Activated CD8-positive, alpha-beta T cell treated with anti-CD3 and anti-CD28 coated beads, Interleukin-2, amount 10 ng/mL, durations not matched to agents 7 days and 5 days (primary cell): ENCODE measurements at places on chromosomes 2 and 18. TPM values are rescaled to one million over a fixed set of nuclear protein-coding genes. Genes with fewer than 3 reads are reported as not detected.

The GPR148 gene
- total RNA-seq, result not detected

The SH2D6 gene
- total RNA-seq, result 0.73 TPM

The SKOR2 gene
- not detected for total RNA-seq

The HOXD11 gene
- not detected for total RNA-seq

The POTEF gene
- not detected for total RNA-seq

The TSPYL6 gene
- total RNA-seq, result not detected

The INHBB gene
- not detected for total RNA-seq

The DSG4 gene
- total RNA-seq, result not detected

The PCARE gene
- not detected for total RNA-seq

The IL1F10 gene
- not detected for total RNA-seq

The BMP10 gene
- not detected for total RNA-seq

The LYG2 gene
- total RNA-seq, result not detected

The FAM161A gene
- 5.3 TPM for total RNA-seq

The ELP2 gene
- 60.1 TPM for total RNA-seq

The EPHA4 gene
- total RNA-seq, result 1.2 TPM

The COBLL1 gene
- total RNA-seq, result not detected

The ERBB4 gene
- total RNA-seq, result not detected

The ASB18 gene
- total RNA-seq, result not detected

The CFC1 gene
- not detected for total RNA-seq

The GMCL1 gene
- total RNA-seq, result 31.6 TPM

The GREB1 gene
- total RNA-seq, result 0.42 TPM

The TUBA4B gene
- not detected for total RNA-seq

The SFTPB gene
- total RNA-seq, result not detected

The ROCK2 gene
- total RNA-seq, result 14.0 TPM
